ENCODE measurements at places on chromosomes 11 and 22.

- no peak for DNase-seq
Observed at GRCh38 chr22:36892292-36892691, 21.1 kb upstream of the CSF2RB start.

DNA sequence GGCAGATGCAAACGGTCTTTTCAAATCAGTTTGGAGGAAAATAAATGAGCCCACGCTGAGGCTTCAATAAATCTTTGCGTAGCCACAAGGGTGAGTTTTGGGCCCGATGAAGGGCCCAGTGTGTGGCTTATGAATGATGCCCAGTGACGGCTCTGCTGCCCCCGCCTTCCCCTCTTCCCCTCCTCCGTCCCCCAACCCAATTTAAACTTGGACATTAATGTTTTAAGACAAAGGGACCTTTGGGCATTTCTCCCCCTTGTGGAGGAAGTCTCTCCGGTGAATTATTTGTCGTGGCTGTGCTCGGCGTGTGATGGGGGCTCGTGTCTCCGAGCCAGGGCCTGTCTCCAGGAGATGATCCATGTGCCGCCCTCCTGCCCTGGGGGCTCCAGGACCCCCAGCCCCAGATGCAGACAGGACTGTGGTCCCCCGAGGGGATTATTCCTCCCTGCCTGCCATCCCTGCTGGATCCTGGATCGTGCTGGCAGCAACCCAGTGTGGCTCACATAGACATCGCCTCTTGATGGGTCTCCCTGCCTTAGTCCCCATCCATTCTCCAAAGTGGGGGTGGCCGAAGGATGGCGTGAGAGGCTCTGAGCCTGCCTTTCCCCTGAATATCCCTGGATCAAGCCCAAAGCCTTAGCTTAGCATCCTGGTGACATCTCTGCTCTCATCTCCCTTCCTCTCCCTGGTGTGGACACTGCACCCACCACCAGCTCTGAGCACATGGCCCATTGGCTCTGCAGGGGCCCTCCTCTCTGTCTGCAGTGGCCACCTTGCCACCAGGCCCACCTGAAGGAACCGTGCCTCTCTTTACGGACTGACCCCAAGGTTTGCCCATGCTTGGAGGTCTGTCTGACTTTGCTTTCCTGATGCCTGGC is 56.4 kb downstream of the SMIM38 start:
- no peak for DNase-seq

GRCh38 chr22:38097058-38097457 is 13.1 kb upstream of the SLC16A8 start:
- DNase-seq: no peak

GRCh38 chr22:45422237-45422983 is 8.9 kb downstream of the RIBC2 start:
- DNase-seq: no peak

GRCh38 chr11:5923794-5924193 is 18.3 kb upstream of the OR56A3 start:
- DNase-seq: no peak

DNA sequence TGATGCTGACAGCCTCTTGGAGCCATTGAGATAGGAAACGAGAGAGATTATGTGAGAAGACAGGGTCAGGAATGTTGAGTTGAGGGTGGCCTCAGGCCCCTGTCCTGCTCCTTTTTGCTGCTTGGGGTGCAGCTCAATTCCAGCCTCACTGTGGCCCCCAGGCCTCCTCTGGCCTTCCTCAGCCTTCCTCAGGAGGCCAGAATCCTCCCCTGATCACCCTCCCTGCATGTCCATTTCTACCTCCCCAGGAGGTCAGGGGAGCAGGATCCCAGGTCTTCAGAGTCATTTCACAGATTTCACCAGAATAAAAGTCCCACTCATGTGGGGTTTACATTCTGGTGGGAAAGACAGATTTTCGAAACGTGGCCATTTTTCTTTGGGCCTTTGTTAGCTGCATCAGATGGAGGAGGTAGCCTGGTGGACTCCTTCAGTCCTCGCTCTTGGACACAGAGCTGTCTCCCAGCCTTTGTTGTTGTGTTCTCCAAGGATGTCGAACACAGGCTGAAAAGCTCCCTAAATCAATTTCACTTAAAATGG is 2.2 kb upstream of the KCNQ1OT1 start:
- no peak for DNase-seq

DNA sequence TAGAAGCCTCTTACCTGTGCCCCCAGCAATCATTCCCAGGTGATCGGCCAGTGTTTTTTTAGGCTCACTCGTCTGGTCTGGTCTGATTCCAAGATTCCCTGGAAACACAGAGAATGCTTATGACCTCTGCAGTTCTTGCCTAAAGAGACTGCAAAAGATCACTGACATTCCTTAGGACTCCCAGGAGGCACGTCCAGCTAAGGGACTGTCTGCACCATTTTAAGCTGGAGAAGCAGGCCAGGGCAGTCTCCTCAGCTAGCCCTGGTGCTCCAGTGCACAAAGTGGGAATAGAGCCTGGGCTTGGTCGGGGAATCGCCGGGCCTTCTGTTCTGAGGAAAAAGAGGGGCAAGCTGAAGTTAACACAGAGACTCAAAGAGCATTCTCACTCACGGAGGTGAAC is 4.8 kb downstream of the CYB5R2 start:
- no peak for DNase-seq

DNA sequence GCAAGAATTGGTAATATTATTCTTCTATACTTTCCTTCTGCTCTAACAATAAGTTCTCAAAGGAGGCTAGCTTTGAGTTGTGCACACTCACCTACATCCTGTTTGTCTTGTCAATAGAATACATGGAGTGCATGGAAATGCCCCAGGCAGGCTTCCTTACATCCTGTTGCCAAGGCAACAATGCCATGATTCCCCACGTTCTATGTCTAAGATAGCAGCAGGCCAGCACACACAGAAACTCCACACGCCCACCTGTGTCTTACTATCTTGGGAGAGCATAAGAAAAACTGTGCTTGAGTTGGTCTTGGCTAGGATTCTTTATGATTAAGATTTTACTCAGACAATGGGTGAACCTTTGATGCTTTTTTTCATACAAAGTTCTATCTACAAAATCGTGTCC is 379.2 kb downstream of the AASDHPPT start:
- DNase-seq: no peak

Data from esophagus squamous epithelium (tissue), 5 donors.